Pulmonary artery endothelial cell (primary cell): ENCODE measurements at places on chromosomes 5 and 9.

DNA sequence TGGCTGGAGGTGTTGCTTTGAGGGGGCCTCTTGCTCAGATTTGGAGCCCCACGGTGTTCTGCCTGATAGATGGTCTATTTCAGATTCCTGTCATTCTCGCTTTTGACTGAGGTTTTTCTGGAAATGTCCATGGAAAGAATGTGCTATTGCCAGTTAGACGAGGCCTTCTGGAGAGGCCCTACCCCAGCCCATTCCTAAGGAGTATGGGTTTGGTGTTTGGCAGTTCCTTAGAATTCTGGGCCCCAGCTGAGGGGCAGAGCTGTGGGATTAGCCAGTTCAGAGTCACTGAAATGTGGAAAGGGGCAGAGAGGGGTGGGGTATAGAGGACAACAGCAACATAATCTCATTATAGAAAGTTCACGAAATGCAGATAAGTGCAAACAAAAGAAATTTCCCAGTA is 50.5 kb downstream of the GALNT10 start:
- no peak for DNase-seq

DNA sequence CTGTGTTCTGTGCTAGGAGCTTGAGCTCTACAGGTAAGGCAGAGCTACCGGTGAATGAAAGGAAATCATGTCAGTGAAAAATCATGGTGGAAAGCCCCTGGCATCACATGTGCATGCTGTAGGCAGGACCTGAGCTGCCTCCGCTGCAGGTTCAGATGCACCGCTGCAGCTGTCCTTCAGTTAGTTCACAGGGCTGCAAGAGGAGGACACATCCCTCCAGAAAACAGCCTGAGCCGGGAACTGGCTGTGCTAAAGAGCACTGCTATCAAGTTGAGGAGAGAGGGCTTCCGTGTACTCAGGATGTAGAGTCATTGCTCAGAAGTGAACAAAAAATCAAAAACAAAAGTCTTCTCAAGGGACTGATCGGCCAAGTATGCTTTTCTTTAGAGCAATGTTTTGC is 138.6 kb downstream of the ERCC6L2 start:
- DNase-seq, result peak; percentile 5

GRCh38 chr5:15650266-15650665 is 150.3 kb downstream of the FBXL7 start:
- DNase-seq, result no peak

GRCh38 chr9:114026335-114026734 is 51.8 kb downstream of the AMBP start:
- no peak for DNase-seq

DNA sequence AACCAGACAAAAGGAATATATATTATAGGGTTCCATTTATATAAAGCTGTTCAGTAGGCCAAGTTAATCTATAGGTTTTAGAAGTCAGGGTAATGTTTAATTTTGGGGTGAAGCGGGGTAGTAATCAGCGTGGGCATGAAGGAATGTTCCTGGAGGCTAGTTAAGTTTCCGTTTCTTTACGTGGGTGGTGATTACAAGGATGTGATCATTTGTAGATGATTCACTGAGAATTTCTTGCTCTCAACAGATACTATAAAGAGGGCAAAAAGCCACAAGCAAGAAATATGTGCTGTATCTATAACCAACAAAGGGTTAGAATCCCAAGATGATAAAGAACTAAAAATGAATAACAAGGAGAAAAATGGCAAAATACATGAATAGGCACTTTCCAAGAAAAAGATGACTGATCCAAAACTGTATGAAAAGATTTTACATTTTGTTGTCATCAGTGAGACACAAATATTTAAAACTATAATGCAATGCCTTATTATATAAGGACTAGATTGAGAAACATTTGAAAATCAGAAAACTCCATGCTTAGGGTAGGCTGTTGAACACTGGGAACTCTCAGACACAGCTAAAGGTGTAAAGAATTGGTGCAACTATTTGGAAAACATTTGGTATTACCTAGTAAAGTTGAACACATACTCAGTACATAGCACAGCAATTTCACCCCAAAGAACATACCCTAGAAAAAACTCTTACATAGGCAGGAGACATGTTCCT is 224.3 kb upstream of the S1PR3 start:
- no peak for DNase-seq

- no peak for DNase-seq
Measured at GRCh38 chr9:136198605-136199083, 6.3 kb downstream of the LHX3 start.

- DNase-seq, result no peak
Measured at GRCh38 chr9:92463387-92463786, 18.9 kb downstream of the ASPN start.

DNA sequence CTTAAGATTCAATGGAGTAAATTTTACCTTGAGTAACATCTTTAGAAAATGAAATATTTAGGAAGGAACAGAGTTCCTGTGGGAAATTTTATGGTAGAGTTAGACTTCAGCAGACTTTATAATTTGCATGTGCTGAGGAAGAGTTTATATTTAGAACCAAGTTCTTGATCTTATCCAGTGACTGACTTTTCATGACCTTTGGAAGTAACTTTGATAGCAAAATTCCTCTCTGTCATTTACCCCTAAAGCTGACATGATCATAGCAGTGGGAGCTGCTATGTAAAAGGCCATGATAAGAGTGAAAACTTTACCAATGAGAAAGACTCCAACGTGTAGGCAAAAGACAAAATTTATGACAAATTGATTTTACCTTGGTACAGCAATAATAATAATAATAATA is 1071.8 kb upstream of the DMAC1 start:
- DNase-seq, result no peak

DNA sequence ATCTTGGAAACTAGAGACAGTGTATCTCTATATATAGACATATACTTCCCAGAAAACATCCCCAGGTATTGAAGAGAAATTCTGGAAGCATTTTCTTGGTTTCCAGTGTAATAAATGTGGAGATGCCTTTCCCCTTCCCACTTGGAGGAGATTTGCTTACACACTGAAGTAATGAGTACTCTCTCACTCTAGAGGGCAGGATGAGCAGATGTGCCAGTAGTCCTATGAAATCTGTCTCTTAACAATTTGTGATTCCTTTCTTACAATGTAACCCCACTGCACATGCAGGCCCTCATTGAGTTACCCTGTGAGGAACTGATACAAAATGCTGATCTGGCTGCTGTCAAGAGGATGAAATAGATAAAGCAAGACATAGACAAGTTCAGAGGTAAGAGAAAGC is 567.2 kb downstream of the SLCO4C1 start:
- DNase-seq, result no peak

DNA sequence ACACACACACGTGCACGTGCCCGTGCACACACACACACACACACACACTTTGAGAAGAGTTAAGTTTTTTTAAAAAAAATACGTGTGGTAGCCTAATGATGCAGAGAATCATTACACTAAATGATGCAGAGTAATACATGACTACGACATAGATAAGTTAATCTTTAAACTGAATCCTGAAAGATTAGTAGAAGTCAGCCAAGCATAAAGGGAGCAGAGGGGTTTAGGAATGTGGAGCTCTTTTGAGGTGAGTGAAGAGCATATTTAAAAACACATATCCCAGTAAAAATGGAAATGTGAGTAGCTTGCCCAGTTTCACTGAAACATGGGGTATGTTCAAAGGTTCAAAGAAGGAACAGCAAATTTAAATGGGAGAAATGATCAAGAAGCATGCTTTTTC is 61.3 kb upstream of the TYRP1 start:
- no peak for DNase-seq

DNA sequence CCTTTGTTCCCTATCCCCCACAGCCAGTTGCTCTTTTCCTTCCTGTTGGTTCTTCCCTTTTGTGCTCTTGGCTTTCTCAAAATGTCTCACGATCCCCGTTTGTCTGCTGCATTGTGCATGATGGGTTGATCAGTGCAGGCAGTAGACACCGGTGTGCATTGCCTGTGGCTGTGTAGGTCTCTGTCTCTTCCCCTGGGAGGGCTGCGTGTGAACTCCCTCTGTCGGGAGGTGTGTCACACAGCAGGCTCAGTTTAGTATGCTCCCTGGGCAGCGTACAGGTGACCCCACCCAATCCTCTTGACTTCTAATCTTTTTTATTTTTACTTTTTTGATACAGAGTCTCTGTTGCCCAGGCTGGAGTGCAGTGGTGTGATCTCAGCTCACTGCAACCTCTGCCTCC is 265.3 kb downstream of the FSTL4 start:
- DNase-seq, result no peak

- DNase-seq, result no peak
Measured at GRCh38 chr9:80878556-80878955, 810.8 kb downstream of the TLE1 start.

DNA sequence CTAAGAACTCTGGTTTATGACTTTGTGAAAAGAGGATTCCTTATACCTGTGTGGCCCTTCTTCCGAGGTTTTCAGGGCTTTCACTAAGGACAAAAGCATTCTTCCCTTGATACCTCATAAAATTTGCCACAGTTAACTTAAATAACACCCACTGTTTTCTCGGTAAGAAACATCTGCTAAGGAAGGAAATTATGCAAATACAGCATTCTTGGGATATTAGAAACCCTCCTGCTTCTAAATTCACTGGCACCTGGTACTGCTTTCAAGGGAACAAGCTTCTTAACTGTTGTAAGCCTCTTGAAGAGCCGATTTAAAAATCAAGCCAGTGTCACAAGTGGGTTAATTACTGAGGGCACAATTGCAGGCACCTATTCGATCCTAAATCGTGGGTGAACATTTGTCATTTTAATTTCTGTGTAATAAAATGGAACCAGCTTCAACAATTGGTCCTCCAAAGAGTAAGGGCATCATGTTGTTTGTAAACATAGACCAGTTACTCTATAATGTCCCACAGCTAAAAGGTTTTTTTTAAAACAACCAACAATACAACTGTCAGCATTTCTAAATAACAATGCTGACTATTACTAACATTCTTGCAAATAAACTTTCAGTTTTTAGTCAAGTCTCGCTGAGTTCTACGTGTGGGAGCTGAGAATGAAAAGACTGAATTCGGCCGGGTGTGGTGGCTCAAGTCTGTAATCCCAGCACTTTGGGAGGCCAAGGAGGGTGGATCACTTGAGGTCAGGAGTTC is 26.6 kb downstream of the AK3 start:
- DNase-seq, result peak; percentile 3

- DNase-seq, result no peak
Measured at GRCh38 chr5:135477613-135478066, 25.5 kb upstream of the TIFAB start.

DNA sequence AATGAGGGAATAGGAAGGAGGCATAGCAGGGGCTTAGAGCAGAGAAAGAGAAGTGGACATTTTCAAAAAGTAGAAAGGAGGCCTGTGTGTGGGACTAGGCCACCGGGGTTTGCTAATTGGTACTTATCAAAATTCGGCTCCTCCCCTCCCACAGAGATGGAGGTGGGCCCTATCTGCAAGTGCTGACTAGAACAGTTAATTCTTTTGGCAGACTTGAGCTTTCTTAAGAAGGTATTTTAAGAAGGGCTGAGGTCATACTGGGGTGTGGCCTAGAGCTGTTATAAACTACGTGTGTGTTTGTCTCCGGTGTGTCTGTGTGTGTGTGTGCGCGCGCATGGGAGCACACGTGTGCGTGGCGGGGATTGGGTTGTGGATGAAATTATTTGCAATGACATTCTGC is 1086.5 kb downstream of the EFNA5 start:
- DNase-seq, result no peak

DNA sequence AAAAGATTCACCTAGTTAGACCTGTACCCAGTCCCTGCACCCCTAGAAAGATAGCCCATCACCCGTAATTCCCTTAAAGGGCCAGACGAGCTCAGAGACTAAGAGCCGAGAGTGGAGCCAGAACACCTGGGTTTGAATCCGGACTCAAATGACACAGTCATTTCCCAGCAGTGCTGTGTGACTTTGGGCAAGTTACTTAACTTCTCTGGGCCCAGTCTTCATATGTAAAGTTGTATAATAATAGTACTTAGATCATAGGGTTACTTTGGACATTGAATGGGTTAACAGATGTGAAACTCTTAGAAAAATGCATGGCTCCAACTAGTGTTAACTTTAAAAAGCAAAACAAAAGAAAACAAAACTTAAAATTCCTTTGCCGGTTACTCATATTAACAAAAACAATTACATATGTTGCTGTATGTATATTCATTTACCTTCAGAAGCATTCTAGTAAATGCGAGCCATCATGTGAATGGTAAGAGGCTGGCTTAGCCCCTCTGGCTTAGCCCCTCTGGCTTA is 40.4 kb upstream of the RASGRF2 start:
- no peak for DNase-seq

DNA sequence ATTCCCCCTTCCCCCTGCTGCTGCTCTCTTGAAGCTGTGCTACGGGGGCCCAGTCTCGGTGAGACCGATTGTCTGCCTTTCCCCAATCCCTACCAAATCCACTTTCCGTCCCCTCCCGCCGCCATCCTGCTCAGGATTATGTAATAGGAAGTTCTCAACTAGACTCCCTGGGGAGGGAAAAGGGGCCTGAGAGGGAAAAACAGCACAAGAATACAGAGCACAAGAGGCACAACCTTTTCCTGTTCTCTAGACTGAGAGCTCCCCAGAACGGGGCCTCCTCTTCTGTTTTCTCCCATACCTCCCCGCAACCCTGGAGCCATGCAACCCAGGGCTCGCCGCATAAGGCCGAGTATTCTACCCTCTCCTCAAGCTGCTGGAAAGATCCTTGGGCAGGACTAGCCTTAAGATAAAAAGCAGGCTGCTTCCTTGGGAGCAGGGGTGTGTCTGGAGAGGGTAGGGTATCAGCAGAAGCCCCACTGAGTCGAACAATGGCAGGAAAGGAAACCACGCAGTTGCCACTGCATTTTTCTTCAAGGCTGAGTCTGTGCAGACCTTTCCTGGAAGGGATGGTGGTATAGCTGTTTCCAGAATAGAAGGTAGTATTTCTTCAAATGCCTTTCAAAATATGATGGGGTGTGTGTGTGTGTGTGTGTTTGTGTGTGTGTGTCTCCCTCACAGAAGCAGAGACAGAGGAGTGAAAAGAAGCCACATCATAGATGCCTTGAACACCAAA is 12.9 kb downstream of the MYORG start:
- peak; percentile 51 for DNase-seq

- DNase-seq, result no peak
Measured at GRCh38 chr9:27088981-27089380, 20.0 kb upstream of the TEK start.

- no peak for DNase-seq
Measured at GRCh38 chr9:90219548-90220118, 423.0 kb downstream of the DIRAS2 start.

DNA sequence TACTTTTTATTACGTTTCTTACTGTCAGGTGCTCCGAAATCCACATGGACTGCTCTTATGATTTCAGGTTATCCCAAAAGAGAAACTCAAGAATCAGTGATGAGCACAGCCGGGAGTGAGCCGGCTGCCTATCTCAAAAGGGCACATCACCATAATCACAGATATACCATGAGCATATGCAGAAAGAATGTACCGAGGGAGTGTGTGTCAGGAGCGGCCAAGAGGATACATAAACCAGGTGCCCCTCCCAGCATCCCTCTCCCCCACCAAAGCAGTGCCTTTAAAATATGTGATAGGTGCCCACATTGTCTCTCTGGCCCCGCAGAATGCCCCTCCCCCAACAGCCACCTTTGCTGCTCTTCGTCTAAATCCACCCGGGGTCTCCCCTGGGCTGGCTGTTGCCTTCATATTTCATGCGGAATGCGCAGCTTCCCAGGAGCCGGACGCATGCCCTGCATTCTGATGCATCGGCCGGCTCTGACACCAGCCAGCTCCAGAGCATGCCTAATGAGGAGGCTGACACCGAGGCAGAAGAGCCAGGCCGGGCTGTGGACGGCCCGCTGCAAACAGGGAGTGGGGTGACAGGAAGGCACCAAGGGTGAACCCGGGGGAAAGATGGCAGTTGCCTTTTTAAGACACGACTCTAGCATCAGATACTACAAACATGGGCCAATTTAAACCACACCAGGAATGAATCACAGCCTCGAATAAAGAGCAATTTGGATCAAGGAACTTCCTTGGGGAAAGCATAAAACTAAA is 652.3 kb downstream of the BNC2 start:
- DNase-seq, result no peak

- DNase-seq, result no peak
Measured at GRCh38 chr9:6234014-6234413, 18.4 kb downstream of the IL33 start.
